Activated naive CD4-positive, alpha-beta T cell treated with anti-CD3 and anti-CD28 coated beads for 36 hours (primary cell): ENCODE measurements at places on chromosomes 11 and 22. TPM values are rescaled to one million over a fixed set of nuclear protein-coding genes. Genes with fewer than 3 reads are reported as not detected.

DNA sequence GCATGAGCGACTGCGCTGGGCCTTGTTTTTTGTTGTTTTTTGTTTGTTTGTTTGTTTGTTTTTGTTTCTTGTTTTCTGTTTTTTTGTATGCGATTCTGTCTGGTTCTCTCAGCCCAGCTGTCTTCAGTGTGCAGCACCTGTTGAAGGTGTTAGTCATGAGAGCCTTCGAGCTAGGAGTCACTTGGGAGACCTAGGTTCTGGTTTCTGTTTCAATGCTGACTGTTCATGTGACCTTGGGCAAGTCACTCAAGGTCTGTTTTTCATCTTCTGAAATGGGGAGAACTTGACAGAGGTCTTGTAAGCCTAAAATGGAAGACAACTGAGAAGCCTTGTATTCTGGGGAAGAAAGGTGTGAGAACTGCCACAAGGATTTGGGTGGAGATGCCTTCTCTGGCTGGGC, 1.8 kb downstream of the DCPS start:
- H3K36me3 ChIP-seq: peaks cover 19% of the 10 kb centered on the region
- peak overlapping the region; percentile 62 for H3K4me3 ChIP-seq
- peaks cover 35% of the 10 kb centered on the region for H3K4me1 ChIP-seq

DNA sequence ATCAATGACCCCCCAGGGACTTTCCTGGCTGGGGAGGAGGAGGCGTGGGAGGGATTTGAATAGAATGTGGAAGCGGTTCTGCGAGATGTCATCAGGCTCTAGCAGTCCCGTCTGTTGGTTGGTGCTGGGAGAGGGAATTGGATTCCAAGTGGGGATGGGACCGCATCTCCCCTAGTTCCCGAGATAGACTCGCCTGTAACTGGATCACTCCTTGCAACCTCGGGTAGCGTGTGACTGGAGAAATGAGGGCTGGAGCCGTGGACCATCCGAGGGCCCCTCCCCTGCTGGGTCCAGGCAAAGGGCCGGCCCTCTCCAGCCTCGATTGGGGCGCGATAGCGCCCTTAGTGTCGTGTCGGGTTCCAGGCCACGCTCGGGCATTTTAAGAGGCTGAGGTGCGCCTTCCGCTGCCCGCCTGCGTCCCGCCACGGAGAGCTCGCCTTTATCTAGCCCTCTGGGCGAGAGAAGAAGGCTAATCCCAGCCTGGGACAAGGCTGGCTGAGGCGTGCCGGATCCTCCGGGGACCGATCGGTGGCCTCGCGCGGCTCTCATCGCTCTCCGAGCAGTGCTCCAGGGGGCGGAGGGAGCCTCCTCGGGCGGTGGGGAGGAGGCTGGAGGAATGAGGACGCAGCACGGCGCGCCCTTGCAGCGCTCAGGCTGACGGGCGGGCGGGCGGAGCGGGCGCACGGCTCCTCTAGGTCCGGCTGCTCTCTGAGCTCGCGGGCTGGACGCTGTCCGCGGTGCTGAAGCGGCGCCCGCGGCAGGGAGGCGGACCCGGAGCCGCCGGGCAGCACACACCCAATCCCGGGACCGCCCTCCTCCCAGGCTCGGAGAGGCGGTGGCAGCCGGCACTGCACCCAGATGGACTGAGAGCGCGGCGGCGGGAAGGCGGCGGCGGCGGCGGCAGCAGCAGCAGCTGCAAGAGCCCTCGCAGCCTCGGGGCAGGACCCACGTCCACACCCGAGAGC, 107.8 kb downstream of the OSBP2 start:
- DNase-seq: peak; percentile 76
- no peak overlapping the region for H3K27ac ChIP-seq
- H3K36me3 ChIP-seq: no peaks in the 10 kb centered on the region

Gene SUSD2
- 0.22 TPM for total RNA-seq

- no peak overlapping the region for H3K4me3 ChIP-seq
- no peak overlapping the region for H3K27ac ChIP-seq
- no peak for DNase-seq
- H3K27me3 ChIP-seq: no peaks in the 10 kb centered on the region
- no peaks in the 10 kb centered on the region for H3K36me3 ChIP-seq
- H3K4me1 ChIP-seq: no peaks in the 10 kb centered on the region
Measured at GRCh38 chr22:49332691-49333090, 495.0 kb downstream of the BRD1 start.

Gene APOL6
- total RNA-seq: 33.8 TPM

- DNase-seq: no peak
- H3K4me3 ChIP-seq: no peak overlapping the region
- no peak overlapping the region for H3K27ac ChIP-seq
- no peaks in the 10 kb centered on the region for H3K4me1 ChIP-seq
Measured at GRCh38 chr11:23226331-23227077, 366.2 kb upstream of the CCDC179 start.

- no peak overlapping the region for H3K4me3 ChIP-seq
- DNase-seq: no peak
- H3K27me3 ChIP-seq: peaks cover 6% of the 10 kb centered on the region
- no peaks in the 10 kb centered on the region for H3K36me3 ChIP-seq
Measured at GRCh38 chr11:44014968-44015623, 32.7 kb upstream of the ACCSL start.

Gene LRRN4CL
- not detected for total RNA-seq

Gene TRPT1
- 18.2 TPM for total RNA-seq

Gene OOSP1
- total RNA-seq: not detected

Gene PRDM11
- 0.81 TPM for total RNA-seq

Gene NOX4
- not detected for total RNA-seq

DNA sequence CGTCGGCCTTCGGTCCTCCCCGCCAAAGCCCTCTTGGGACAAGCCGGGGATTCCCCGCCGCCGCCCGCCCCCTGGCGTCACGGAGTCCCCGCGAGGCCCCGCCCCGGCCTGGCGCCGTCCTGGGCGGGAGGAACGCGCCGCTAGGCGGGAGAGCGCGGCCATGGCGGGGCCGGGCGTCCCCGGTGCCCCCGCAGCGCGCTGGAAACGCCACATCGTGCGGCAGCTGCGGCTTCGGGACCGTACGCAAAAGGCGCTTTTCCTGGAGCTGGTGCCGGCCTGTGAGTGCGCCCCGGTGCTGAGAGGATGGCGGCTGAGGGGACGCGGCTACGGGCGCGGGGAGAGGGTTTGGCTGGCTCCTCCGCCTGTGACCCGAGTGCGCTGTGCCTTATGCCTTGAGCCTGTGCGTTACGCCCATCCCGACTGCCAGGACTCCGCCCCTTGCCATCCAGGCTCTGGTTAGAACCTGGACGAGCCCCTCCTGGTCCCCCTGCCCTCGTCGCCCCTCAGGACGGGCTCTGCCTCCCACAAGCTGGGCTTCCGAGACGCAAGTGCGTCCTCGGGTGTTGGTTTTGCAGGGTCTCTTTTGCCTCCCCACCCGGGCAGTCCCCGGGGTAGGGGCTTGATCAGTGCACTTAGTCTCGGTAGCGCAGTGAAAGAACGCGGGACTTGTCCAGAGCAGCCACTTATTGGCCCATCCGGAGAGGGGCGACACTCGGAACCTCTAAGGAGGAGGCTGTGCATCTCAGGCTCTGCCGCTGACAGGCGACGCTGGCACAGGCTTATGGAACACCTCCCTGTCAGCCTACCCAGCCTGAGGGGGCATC, at the start of gene ATG16L2:
ATG16L2 (plus strand) TSS at position 126 of the 824 bp plus-strand sequence; CDS start at position 161, 35 bp downstream.
- no peaks in the 10 kb centered on the region for H3K27me3 ChIP-seq
- H3K27ac ChIP-seq: peak within 1 kb of the TSS; percentile 97
- H3K4me3 ChIP-seq: peak within 1 kb of the TSS; percentile 100
- H3K4me1 ChIP-seq: peaks cover 34% of the 10 kb centered on the region

Gene LYVE1
- not detected for total RNA-seq

Gene TMEM121B
- 0.22 TPM for total RNA-seq

Gene KDM4D
- 2.1 TPM for total RNA-seq

DNA sequence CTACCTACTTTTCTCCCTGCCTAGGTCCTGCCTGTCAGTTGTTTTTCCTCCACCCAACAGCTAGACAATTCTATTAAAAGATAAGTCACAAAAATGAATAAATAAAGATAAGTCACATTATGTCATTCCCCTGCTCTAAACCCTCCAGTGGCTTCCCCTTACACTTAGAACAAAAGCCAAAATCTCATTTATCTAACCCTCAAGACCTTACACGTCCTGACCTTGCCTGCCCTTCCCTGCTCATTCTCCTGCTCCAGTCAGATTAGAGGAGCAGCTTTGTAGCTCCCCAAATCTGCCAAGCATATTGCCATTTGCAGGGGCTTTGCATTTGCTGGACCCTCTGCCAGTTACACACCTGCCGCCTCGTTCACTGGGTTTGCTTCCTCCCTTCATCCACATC, 16.7 kb downstream of the KREMEN1 start:
- no peaks in the 10 kb centered on the region for H3K36me3 ChIP-seq
- no peaks in the 10 kb centered on the region for H3K4me1 ChIP-seq
- no peak overlapping the region for H3K4me3 ChIP-seq
- no peak overlapping the region for H3K27ac ChIP-seq
